ENCODE measurements at places on chromosomes 7 and 10.

- no peak for DNase-seq
Measured at GRCh38 chr10:45179691-45180090, 135.7 kb downstream of the OR13A1 start.

DNA sequence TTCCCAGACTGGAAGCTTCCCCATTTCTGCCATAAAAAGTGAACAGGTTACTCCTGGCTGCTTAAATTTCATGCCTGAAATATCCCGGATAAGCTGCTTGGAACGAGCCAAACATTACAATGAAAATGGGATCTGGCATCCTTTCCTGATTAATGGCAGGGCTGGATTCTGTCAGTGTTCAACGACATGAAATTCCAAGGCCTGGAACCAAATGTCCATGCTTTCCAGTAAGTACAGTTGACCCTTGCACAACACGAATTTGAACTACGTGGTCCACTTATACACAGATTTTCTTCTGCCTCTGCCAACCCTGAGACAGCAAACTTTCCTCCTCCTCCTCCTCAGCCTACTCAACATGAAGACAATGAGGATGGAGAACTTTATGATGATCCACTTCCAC lies 65.4 kb downstream of the SGMS1 start:
- DNase-seq, result no peak

- DNase-seq, result no peak
Measured at GRCh38 chr7:94655126-94655847, 646 bp downstream of the SGCE start.

DNA sequence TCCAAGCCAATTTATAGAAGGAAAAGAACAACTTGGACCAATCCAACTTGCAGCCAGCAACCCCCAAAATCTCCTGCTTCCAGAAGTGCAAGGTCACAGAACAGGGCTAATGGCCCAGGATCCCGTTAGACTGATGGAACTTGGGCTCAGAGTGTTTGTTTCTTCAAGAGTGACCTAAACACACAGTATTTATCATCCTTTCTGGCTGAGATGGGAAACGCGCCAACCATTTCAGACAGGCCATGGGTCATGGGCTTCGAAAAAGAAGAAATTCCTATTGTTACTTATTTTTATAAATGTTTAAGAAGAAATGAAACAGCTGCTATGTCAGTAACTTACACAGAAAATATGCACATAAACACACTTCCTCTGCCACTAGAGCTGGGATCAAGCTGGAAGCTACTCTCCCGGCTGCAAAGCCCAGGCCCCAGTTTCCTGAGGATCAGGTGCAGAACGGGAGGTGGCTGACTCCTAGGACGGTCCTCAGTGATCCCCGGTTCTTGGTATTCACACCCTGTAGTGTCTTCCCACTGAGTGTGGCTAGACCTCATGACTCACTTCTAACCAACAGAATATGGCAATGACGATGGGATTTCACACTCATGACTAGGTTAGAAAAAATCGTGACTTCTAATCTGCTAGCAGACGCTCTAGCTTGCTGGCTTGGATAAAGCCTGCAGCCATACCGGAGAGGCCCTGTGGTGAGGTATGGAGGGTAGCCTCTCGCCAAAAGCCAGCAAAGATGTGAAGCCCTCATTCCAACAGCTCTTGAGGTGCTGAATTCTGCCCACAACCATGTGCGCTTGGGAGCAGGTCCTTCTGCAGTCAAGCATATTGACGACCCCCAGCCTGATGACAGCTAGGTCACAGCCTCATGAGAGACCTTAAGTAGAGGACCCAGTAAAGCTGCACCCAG lies 60.2 kb downstream of the CHST15 start:
- DNase-seq, result no peak

GRCh38 chr10:58755677-58756076 lies 243.0 kb downstream of the BICC1 start:
- DNase-seq, result no peak

GRCh38 chr10:125141860-125142484 lies 18.4 kb downstream of the CTBP2 start:
- DNase-seq, result no peak

GRCh38 chr7:98398567-98399372 lies 2.1 kb downstream of the BAIAP2L1 start:
- DNase-seq, result no peak

GRCh38 chr7:90972906-90973550 lies 291.2 kb upstream of the FZD1 start:
- DNase-seq, result no peak

GRCh38 chr7:35232994-35233393 lies 20.9 kb downstream of the TBX20 start:
- DNase-seq, result no peak

- DNase-seq, result no peak
Measured at GRCh38 chr10:73459683-73460314, 26.4 kb upstream of the MSS51 start.

DNA sequence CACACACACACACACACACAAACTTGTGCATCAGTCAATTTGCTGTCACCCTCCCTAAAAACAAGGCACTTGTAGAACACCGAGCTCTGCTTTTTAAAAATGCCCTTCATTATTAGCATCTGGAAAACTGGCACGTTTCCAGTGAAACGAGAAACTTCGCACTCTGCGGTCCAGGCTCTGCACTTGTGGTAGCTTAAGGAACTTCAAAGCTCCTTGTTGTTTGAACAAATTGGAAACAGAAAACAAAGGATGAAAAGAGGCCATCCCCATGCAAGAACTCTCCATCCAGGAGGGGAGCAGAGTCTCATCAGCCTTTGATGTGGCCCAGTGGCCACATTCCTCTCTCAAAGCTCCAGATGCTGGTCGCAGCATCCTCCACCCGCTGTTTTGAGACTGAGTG lies 105.1 kb downstream of the C10orf90 start:
- DNase-seq, result no peak

- no peak for DNase-seq
Measured at GRCh38 chr10:71473671-71474599, 77.2 kb downstream of the CDH23 start.

Measured in CD8-positive, alpha-beta T cell (primary cell).